ENCODE measurements at places on chromosomes 5 and 9.

DNA sequence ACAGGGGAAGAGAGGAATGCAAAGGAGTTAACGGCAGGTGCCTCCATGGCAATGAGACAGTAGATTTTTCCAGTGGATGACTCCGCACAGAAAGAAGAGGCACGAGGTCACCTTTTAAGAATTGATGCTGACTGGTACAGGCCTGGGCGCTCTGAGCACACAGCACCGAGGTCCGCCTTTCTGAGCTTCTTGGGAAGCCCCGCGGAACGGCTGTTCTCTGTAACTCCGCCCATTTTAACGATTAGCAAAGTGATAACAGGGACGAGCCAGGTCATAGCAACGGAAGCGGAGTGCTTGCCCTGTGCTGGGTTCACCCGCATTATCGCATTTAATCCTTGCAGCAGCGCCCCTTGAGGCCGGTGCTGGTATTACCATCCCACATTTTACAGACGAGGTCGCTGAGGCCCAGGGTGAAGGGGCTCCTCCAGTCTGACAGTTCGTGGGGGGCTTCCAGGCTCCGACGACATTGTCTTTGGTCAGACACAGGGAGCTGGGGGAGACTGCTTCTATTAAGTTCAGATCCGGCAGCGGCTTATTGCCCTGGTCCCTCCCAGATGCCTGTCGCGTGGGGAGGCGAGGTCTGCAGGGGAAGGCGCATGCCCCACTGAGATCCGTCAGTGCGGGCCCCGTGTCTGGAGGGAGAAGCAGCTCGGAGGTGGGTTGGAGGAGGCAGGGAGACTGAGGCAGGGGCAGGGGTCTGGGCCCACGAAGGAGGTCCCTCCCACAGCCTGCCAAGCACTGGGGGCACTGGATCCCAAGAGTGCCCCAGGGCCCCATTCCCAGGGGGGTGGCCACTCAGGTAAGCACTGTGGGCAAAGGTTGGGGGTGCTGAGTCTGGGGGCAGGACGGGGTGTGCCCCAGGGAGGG, 22.3 kb upstream of the HMCN2 start:
- peak; percentile 77 for DNase-seq

GRCh38 chr5:163473635-163474243, 13.3 kb downstream of the HMMR start:
- DNase-seq: no peak

DNA sequence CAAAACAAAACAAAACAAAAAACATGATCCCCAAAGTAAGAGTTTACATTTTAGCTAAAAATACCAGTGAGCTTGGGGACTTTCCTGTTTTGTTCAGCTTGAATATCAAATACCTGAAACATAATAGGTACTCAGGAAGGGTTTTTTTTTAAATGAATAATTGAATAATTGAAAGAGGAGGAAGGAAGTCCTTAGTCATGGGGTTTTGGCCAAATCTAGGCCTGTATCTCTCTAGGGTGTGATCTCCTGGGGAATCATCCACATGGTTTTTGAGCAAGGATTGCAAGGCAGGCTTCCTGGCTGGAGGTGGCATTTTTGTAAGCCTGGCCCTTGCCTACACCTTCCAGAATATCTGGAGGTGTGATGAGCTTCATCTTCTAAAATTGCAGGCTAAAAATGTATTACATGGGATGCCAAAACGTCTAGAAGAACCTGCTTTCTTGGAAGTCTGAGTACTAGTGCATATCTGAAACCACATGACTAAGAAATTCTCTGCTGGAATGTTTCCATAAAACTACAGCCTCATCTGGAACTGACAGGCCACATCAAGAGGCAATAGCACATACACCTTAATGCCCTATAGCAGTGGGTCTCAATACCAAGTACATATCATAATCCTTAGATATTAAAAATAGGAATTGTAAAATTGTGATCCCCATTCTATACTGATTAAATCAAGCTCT, 10.4 kb downstream of the C9 start:
- DNase-seq: no peak

GRCh38 chr9:21398955-21399489, 9.9 kb upstream of the IFNA8 start:
- DNase-seq: no peak

GRCh38 chr9:21994556-21995005, at the start of gene CDKN2B-AS1:
Gene CDKN2B-AS1, plus strand, starts transcription at chr9:21994791.
- DNase-seq: no peak

GRCh38 chr5:11854936-11855335, 49.3 kb downstream of the CTNND2 start:
- no peak for DNase-seq

GRCh38 chr5:9652295-9652694, 22.1 kb upstream of the TAS2R1 start:
- DNase-seq: no peak

GRCh38 chr9:129774791-129775447, 22.1 kb upstream of the PTGES start:
- no peak for DNase-seq

- DNase-seq: no peak
Measured at GRCh38 chr5:139445325-139446170, 6.2 kb upstream of the DNAJC18 start.

DNA sequence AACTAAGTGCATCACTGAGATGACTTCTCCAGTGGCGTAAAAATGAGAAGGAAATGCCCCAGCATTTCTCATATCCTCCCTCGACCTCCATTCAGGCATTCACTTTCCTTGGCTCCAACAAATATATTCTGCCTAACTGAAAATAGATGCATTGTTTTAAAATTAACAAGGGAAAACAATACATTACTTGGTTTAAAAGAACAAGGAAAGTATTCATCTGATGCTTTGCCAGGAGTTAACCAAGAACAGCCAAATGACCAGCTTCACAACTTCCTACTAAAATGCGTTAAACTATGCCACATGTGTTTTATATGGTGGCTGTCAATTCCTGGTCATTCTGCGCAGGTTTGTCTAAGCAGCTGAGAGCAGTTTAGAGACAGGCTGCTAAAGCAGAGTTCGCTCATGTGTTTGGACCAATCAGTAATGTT, 121.4 kb downstream of the GNAQ start:
- no peak for DNase-seq

DNA sequence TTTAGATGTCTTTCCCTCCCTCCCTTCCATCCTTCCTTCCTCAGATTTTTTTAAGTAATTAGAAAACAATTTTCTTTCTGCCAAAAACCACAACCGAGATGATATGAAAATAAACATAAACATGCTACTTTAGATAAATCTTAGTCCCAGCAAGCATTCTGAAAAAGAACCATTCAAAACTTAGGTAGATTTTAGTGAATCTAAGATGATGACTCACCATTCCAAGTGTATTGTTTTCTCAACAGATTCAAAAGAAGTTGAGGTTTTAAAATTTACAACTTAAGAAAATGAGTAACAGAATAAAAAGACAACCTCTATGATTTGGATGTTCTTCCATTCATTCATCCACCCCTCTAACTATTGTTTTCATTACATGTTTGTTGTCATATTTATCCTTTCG, 465.1 kb downstream of the PDE4D start:
- no peak for DNase-seq

DNA sequence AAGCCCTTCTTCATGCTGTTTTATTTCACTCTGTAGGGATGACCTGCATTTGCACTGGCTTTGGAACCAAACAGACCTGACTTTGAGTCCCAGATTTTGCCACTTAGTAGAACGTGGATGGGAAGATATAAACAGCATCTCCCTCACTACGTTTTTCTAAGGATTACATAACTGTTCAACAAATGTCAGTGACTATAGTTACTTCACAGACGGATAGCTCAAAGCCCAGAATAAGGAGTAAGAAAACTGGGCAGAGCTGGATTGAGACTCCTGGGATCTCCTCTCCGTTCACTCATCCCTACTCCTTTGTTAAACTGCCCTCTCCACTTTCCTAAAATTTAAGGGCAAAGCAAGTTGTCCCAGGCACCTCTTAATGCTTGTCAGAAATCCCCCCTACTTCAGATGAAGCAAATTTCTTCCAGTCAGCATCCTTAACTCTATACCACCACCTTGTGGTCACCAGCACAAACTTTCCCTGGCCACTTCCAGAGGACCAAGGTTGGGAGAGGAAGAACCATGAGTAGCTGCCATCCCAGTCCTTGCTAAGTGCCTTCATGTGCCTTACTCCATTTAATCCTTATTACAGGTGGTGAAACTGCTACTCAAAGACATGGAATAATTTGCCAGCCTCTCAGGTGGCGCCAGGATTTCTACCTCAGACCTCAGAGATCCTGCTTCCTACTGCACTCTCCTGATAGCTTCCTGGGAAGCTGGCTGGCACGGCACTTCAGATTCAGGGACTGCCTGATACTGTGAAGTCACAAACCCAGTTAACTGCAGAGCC, 38.4 kb downstream of the EGR1 start:
- no peak for DNase-seq

- DNase-seq: no peak
Measured at GRCh38 chr9:127058011-127058644, 64.3 kb downstream of the ANGPTL2 start.

DNA sequence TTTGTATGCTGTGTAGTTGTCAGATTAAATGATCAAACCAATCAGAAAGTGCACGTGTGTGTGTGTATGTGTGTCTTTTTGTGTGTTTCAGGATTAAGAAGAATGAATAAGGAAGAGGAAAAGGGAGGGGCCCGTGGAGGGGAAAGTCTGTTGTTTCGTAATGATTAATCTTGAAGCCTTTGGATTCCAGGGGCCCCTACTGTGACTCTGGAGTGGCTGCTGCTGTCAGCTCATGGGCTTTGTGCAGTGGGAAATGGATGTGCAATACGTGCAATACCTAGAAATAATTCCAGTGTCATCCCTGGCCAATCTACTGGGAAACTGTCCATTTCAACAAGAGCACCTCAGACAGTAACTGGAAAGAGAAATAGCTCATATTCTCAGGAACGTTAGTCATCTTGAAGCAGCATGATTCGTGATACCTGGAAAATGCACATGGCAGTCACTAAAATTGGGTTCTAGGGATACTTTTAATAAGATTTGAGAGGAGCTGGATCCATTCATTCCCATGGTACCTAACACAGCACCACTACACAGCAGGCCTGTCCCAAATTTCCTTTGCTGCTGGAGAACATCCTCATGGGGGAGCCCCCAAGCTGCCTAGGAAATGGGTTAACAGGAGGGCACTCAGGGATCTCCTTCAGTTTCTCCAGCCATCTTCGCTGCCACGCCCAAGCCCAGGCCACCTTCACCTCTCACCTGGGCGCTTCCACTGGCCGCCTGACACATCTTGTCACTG, 186.3 kb downstream of the NR3C1 start:
- DNase-seq: peak; percentile 56

GRCh38 chr9:37522971-37523370, 37.2 kb downstream of the POLR1E start:
- DNase-seq: no peak

- DNase-seq: peak; percentile 14
Measured at GRCh38 chr5:175059687-175060211, 335.4 kb downstream of the MSX2 start.

DNA sequence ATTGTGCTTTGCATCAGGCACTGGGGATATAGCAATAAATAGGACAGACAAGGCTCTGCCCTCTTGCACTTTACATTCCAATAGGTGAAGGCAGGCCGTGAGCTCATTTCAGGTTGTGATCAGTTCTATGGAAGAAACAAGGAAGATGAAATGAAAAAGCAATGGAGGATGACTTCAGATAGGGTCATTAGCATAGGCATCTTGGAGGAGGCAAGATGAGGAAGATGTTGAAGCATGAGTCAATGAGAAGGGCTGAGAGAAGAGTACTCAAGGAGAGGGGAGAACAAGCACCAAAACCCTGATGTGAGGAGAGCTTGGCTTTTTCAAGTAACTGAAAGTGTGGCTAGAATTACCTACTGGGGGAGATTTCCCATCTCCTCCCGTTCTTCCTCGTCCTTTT, 5.0 kb upstream of the SPARC start:
- no peak for DNase-seq

DNA sequence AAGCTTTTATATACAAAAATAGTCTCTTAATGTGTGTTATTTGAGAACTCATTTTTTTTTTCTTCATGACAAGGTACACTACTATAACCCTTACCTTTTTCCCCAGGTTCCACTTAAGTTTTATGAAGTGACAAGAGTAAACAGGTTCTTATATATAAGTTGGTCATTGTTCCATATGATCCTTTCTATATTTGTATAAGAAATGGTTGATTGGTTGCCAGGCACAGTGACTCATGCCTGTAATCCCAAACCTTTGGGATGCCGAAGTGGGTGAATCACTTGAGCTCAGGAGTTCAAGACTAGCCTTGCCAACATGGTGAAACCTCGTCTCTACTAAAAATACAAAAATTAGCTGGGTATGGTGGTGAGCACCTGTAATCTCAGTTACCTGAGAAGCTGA, 108.3 kb downstream of the PCSK1 start:
- DNase-seq: no peak

- DNase-seq: no peak
Measured at GRCh38 chr9:133140606-133141005, 19.6 kb upstream of the RALGDS start.

DNA sequence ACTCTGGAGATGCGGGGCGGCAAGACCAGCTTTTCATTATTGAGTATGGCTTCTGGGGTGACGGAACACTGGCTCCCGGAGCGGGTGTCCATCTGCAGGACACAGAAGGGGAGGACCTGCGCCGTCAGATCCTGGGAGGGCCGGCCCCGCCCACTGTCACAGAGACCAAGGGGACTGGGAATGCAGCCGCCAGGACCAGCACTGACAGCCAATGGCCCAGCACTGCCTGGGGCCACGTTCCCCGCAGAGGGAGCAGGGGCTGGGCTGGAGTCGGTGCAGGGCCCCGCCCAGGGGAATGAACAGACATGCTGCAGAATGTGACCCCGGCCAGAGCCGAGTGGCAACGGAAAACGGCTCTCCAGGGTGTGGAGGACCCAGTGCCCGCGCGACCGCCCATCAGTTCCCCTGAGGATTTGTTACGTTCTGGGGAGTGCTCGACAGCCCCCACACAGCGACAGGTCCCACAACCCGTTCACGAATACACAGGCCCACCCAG, at the start of gene ZDHHC11:
Gene ZDHHC11, minus strand, starts transcription at position 476 of the 496 bp plus-strand sequence. Its CDS starts 384 bp downstream, at position 92.
- no peak for DNase-seq

GRCh38 chr5:13814301-13814700, 130.2 kb downstream of the DNAH5 start:
- DNase-seq: no peak

DNA sequence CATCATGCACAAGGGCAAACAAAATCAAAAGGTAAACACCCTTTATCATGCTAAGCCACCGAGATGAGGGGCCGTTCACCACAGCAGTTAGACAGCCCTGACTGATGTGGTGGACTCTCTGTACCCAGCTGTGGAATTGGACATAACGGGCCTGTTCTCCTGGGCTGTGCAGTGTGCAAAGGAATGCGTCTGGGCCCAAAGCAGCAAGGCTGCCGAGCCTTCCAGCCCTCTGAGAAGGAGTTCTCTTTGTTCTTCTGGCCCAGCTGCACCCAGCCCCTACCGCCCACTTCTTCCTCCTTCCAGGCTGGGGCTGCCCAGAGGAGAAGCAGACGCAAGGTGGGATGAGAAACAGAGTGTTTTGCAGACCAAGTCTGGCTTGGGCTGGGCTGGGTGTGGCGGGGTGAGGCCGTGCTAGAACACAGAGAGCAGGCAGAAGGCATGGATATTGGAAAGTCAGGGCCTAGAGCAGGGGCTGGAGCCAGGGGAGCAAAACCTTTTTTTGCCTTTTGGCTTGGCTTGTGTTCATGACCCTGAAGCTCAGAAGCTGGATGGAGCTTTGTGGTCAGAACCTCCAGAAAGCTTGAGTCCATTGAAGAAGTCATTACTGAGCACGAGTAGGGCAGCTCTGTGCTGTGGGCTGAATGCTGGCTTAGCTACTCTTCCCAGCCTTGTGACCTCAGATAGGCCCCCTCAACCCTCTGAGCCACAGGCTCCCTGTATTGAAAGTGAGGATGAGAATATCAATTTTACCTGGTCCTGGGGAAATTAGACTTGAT, 49.8 kb upstream of the SH3PXD2B start:
- DNase-seq: no peak
